ENCODE measurements at places on chromosomes 2 and 18.

- no peak for DNase-seq
These were observed 70.2 kb upstream of the FSHR start for GRCh38 chr2:49224426-49225010.

DNA sequence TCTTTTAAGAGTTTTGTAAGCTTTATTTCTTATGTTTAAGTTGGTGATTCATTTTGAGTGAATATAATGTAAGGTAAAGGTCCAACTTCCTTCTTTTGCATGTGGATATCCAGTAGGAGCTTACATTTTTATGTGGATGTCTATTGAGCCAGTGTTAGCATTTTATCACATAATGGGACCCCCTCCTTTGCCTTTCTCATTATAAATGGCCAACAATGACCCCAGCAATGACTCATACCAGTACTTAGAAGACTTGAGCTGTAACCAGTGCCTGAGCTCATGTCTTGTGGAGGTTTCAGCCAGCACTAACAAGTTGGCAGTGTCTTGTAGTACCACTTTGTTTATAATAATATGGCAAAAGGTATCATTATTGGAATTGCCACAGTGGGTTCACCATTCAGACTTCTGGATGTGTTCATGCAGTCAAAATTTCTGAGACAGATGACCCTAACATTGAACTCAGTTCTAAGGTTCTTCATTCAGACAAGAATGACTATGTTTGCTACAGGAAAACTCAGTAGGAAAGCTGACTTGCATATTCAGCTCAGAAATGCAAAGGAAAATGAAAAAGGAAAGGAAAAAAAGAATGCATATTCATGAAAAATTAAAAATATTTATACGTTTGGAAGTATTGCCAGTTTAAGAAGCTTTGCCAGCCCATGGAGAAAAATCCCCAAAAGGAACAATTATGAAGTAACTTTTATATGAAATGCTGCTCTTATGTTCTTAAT is 41.0 kb downstream of the CDKL4 start:
- no peak for DNase-seq

DNA sequence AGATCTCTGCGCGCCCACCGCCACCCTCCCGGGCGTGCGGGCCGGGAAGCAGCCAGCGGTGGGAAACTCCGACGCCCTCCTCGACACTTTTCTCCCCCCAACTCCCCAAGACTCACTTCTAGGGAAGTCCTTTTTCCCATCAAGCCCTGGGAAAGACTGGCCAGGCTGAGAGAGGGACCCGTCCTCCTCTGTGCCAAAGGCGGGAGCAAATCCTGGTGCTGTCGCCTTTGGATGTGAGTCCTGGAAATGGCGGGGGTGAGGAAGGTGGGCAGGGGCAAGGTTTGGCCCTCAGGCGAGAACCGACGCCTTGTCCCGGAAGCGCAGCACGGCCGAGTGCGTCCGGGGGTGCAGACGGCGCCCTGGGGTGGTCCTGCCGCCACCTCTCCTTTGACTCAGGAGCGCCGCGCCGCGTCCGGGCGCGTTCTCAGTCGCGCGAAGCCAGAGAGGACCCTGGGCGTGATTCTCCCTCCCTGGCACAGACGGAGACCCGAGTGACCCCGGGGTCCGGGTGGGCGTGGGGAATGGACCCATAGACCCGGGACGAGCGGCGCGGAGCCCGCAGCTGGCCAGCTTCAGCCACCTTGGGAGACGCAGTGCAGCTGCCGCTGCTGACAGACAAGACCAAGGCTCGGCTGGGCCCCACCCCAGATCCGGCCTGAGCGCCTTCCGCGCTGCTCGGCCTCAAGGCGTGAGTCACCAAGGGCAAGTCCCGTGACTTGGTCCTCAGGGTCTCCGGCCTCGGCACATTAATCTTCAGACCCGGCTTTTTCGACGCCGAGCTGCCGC is 3.5 kb upstream of the LBX2 start:
- DNase-seq = peak; percentile 79

DNA sequence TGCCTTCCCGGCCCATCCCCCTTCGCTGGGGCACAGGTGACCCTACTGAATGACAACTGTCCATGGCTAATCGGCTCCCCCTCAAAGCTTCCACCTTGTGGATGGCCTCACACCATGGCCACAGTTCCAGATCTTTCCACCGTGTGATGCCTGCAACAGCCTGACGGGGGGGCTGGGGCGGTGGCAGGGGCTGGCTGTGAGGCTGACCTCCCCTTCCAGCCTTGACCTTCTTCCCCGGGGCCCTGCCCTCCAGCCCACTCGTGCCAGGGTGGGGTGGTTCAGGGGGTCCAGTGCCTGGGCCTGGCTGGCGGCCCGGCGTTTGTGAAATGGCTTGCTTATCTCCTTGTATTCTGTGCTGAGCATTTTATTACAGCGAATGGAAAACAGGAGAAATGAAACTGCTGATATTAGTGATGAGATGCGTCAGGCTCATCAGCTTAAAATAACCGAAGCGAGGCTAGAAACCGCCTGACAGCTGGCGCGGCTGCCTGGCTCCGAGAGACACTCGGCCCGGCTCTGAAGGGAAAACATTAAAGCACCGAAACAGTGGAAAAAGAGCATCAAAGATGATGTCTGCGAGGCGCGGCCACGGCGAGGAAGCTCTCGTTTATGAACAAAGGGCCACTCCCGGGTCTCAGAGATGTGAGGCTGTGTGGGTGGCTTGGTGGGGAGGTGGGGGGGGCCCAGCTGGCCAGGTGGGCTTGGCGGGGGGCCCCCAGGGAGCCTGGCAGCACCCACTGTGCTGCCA is 916 bp upstream of the PDCD1 start:
- no peak for DNase-seq

DNA sequence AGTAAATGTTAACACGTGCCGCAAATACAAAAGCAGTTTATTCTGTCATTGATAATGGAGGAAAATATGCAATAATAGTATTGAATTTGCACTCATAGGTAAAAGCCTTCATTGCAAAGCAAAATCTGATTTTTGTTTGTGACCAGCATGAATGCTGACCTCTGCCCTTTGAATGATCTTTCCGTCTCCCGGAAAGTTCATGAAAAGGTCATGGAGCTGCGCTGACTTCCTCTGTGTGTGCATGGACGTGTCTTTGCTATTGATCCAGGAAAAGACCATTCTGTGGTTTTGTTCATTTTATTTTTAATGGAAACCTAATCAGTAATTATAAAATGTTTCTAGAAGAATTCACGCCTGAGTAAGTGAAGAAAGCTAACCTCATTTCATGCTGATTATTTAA is 320.0 kb downstream of the MTX2 start:
- DNase-seq = no peak

GRCh38 chr2:219570194-219570923 is 980 bp downstream of the OBSL1 start:
- DNase-seq = peak; percentile 31

- DNase-seq = no peak
These were observed 657 bp downstream of the ATP8B1 start for GRCh38 chr18:57802213-57803102.

DNA sequence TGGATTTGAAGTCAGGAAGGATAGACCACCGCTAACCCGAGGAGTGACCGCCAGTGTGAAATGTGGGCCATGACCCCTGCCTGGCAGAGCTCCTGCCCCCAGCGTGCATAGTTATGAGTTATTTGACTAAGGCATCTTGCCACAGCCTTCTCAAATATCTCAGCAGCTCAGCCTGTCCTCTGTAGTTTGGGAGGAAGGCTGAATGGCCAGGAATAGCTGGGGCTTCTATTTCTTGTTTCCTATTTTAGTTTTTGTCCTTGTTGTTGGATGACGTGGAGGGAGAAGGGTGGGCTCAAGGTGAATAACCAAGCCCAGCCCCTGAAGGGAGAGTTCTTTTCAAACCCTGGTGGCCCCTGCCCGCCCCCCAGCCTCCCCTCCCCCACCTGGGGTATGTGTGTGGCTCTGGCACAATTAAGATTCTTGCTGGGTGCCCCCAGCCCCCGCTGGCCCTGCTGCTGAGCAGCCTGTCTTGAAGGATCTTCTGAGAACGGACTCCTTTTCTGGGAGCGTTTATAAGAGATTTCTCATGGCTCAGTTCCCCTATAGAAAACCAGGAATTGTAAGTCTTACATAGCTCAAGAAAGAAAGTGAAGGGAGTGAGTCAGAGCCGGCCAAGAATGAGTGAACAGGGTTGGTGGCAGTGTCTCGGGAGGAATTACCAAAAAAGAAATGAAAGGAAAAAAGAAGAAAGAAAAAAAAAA is 157.4 kb downstream of the GLI2 start:
- DNase-seq = peak; percentile 56

DNA sequence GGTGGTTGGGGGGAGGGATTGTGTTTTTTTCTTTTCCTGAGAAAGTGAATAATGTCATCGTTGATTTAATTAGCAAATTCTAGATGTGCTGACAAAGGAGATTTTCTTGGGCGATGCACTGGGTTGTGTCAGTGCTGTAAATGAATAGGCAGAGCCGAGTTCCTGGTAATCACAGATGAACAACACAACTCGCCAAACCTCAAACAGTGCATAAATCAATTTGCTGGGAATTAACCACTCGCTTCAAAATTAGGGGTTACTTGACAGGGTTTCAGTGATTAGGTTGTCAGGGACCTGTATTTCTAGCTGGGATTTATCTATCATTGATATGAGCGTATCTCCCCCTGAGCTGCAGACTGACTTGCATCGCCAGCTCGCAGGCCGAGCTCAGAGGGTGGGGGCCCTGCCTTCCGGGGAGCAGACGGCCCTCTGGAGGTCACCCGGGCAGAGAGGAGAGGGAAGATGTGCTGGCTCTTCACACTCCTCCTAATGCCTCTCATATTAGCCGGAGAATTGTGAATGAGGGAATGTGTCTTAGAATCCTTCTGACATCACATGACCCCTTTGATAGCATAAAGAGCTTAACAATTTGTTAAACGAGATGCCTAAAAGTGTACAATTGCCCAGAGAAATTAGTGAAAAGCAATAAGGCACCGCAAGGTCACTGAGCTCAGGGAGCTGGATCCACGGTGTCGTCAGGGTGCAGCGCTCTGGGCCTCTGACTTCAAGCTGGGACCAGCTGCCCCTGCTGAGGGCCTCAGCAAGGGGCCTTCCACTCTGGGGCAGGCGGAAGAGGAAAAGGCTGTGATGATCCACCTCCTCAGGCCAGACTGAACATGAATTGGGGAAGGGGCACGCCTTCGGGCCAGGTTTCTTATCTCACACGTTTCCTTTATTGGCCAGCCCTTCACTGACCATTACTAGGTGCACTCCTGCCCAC is 48.9 kb downstream of the SMIM21 start:
- no peak for DNase-seq

GRCh38 chr2:190819840-190820301 is 60.8 kb upstream of the GLS start:
- DNase-seq = peak; percentile 78

DNA sequence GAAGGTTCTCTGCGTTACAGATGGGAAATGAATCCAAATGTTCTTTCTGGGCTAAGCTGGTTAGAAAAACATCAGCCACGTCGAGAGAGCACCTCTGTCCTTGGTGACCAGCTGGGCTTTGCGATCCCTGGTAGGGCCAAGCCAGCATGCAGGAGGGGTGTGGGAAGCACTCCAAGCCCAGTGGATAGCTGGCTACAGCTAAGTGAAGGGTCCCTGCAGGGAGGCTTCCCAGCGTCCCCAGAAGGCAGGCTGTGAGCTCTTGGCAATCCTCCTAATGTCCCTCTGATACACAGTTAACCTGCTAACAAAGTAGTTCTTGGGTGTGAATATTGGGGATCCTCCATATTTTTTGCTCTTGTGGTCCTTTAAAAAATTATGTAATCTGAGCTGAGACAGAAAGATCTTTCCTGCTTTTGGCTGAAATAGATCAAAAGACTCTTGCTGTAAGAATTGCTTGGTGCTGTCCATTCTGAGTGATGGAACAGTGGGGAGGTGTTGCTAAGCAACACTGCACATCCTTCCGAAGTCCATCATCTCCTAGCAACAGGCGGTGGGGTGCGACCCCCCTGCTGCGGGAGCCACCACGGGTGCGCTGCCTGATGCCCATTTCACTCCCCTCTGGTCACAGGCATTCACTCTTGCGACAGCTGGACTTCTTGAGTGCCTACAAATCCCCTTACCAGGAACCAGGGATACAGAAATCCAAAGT is 88.5 kb upstream of the UXS1 start:
- DNase-seq = no peak

GRCh38 chr2:35454966-35455638 is 900.5 kb upstream of the CRIM1 start:
- no peak for DNase-seq

DNA sequence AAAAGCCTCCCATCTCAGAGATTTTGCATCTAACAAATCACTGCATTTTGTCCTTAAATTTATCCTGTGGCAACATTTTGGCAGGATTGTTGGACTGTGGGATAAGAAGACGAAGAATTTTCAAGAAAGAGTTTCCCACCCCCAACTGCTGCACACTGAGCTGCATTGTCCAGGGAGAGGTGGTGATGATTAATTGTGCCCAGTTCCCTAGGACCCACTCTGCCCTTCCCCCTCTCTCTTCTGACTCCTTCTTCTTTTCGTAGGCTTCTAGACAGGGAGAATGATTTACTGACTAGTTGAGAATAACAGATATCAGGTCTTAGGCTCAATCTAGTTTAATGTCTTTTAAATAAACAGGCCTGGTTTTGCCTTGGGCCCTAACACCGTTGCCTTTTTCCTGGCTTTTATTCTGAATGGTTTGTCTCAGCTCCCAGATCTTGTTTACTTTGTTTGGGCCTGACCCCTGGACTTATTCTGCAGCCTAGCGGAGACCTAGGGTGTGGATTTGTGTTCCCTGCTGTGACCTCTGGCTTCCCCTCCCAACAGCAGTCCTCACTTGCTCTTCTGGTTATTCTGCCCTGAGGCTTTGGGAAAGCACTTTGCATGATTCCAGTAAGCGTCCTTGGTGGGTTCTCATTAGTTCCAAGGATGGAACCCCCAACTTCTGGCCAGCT is 233.3 kb downstream of the INSIG2 start:
- no peak for DNase-seq

DNA sequence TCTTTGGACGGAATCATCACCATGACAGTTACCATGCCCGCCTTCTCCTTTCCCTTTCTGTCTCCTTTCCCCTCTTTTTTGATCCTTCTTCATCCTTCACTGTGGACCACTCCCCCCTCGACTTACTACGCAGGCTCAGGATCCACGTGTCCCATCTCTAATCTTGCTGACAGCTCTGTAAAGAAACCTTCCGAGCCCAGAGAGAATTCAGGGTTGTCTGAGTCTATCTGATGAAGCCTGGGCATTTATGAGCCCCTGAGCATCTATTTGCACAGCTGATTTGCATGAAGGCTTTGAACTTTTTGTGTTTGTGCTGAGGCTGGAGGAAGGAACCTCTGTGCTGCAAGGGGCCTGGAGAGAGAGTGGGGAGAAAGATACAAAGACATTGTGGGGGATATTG is 50.7 kb downstream of the CIB4 start:
- DNase-seq = no peak

- no peak for DNase-seq
These were observed 121.3 kb downstream of the GREB1L start for GRCh38 chr18:21363348-21363747.

DNA sequence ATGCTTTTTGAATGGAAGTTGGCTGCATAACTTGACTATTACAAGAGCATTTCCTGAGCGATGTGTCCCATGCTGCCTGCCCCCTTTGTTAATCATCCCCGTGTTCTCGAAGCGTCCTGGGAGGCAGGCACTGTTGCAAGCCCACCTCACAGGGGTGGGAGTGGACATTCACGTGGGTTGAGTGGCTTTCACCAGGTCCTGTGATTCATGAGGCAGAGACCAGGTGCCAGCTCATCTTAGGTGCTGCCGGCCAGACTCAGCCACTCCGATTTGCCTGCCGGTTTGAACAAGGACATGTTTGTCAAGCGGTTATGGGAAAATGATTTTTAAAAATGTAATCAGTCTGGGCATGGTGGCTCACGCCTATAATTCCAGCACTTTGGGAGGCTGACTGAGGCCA is 112.5 kb downstream of the ZNF532 start:
- no peak for DNase-seq

- peak; percentile 81 for DNase-seq
These were observed 98.6 kb downstream of the CALCRL start for GRCh38 chr2:187349326-187349944.

Measured in fibroblast of gingiva (primary cell).